ENCODE measurements at places on chromosomes 5 and 9. TPM values are rescaled to one million over a fixed set of nuclear protein-coding genes. Genes with fewer than 3 reads are reported as not detected.

GRCh38 chr5:78326930-78327329, 32.4 kb upstream of the AP3B1 start:
- no peak for DNase-seq

- DNase-seq, result no peak
Observed at GRCh38 chr9:115263371-115264075, 145.6 kb upstream of the TNC start.

DNA sequence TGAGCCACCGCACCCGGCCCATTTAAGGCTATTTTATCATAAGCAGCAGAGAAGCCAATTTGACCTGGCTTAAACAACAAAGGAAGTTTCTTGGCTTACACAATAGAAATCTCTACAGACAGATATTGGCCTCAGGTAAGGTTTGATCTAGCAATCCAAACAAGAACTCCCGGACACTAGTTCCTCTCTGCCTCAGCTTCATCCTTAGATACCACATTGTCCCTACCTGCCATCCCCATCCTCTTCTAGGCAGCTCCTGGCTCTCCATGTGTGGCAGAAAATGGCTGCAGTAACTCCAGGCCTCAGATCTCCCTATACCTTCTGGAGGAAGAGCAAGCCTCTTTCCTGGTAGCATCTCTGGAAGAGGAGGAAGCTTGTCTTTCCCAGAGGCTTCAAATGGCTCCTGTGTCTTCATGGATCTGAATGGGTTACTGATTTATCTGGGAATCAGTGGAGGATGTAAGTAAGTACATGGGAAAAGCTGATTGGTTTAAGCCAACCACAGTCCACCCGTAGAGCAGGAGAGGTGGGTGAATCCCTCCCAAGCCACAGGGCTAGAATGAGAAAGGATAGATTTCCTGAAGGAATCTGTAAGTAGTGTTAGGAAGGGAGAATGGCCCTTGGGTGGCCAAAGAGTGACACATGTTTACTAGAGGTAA, 26.7 kb upstream of the AOPEP start:
- DNase-seq, result no peak

GRCh38 chr5:107670087-107670931, 428 bp downstream of the EFNA5 start:
- no peak for DNase-seq

DNA sequence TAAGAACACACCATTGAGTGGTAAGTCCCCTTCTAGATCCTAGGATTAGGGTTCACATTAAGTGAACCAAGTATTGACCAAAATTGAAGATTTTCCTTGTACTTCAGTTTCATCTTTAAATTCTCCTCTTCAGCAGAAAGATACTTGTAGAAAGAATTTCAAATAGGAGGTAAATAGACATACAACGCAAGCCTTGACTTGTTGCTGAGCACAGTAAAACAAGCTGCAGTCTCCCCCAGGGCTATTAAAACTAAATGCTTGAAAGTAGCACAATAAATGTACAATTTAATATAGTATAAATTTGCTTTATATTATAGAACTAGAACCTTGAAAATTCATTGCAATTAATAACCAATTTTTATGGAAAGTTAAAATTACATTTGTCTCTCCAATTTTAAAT, 170.1 kb upstream of the TARS1 start:
- DNase-seq, result no peak

DNA sequence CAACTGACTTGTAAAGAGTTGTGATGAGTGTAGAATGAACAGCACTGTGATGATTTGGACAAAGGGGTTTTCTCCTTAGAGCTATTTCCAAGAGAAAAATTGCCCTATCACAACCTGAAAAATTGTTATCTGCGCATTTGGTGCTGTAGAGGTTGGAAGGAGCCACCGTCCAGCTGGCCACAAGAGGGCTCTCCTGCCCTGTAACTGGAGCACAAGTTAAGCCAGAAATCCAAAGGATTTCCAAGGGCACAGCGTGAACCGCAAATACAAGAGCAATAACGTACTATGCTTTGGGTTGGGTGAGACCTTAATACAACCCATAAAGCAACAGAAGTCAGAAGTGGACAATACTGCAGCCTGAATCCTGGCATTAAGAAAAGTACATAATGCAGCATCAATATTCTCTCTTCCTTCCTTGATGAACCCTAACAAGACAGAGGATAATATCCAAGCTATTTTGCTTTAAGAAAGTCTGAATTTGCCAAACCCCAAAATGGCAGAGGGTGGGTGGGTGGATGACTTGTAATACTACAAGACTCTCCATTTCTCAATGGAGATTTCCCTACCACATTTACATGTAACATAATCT, 56.8 kb upstream of the SMIM32 start:
- no peak for DNase-seq

DNA sequence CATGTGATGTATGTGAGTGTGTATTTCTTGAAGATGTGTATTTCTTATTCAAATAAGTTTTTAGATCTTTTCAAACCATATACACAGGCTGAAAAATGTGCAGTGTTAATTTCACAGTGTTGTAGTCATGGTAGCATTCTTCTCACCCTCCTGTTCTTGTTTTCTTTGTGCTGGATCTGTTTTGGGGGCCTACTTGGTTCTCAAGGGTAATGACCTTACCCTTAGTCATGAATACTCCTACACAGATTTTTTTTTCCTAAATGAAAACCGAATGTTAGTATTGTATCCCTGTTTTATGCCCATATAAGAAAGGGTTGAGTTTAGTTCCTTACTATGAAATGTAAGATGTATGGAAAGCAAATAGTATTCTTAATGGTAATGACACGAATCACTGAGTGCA, 88.0 kb downstream of the SLC44A1 start:
- no peak for DNase-seq

Gene CDH6
- not detected for polyA plus RNA-seq

GRCh38 chr9:17509701-17510100, 69.2 kb upstream of the SH3GL2 start:
- no peak for DNase-seq

DNA sequence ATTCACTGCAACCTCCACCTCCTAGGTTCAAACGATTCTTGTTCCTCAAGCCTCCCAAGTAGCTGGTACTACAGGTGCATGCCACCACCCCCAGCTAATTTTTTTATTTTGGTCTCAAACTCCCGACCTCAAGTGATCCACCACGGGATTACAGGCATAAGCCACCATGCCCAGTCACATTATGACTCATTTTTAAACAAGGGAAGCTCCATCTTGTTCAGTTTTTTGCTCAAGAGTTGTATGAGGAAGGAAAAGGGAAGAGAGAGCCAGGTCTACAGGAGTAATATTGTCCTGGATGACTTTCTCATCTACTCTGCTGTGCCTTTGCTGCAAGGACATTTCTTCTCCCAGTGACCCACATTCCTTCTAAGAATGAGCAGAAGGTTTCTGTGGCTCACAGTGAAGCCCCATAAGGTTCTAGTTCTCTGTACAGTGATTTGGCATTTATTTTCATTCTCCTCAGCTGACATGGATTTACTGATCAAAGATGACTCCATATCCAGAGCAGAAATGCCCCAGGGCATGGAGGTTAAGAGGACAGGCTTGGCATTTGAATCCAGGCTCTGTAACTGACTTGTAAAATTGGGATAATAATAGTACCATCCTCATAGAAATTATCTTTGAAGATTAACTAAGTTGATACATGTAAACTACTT, 153.5 kb downstream of the CDH6 start:
- DNase-seq, result no peak

Gene CAVIN4
- polyA plus RNA-seq, result not detected

Gene HAND1
- polyA plus RNA-seq, result not detected

Gene CDC25C
- not detected for polyA plus RNA-seq

- no peak for DNase-seq
Observed at GRCh38 chr5:122921826-122922225, 76.4 kb downstream of the SNX24 start.

DNA sequence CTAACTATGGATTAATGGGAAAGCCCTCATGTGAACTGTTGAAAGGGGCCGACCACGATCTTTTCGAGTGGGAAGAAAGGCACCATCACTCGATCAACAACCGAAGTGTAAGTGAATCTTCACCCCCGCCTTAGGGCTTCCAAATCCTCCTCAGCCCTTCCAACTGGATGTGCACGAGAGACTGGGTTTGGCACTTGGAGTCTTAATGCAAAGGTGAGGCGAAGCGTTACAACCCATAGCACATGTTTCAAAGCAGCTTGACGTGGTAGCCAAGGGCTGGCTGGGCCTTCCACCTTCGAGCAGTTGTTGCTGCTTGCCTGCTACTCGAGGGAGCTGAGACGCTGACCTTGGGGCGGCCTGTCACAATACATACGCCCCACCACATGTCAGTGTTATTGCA, 5.7 kb upstream of the LCN9 start:
- no peak for DNase-seq

DNA sequence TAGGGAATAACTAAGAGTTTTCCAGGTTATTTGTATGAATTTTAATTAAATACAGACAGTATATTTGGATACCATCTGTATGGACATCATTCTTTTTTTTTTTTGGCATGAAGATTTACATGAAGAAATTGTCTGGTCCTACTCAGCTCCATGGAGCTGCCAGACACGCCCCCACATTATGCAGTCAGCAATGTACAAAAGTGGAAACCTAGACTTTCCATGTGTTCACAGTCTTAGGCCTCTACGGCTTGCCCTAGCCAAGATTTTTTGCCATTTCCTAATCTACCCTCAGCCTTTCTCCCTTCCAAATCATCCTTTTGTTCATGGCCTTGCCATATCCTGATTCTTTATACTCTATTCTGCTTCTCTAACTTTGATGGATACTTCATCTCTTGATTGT, 207.1 kb downstream of the SGCD start:
- no peak for DNase-seq

Gene PDE6A
- not detected for polyA plus RNA-seq

Gene NKD2
- not detected for polyA plus RNA-seq

Gene RASEF
- polyA plus RNA-seq, result not detected

GRCh38 chr9:98367371-98367900, 112.0 kb upstream of the TBC1D2 start:
- DNase-seq, result no peak

GRCh38 chr9:7346144-7346543, 453.4 kb downstream of the DMAC1 start:
- no peak for DNase-seq

- DNase-seq, result peak; percentile 66
Observed at GRCh38 chr9:134641173-134641989, at the start of gene COL5A1. TSS of gene COL5A1 (plus strand) at chr9:134641803. CDS start at chr9:134642188, 385 bp downstream.

GRCh38 chr5:3365501-3366215, 230.0 kb upstream of the IRX1 start:
- no peak for DNase-seq

GRCh38 chr5:126069329-126069728, 353.9 kb upstream of the GRAMD2B start:
- no peak for DNase-seq

Gene S1PR3
- not detected for polyA plus RNA-seq

DNA sequence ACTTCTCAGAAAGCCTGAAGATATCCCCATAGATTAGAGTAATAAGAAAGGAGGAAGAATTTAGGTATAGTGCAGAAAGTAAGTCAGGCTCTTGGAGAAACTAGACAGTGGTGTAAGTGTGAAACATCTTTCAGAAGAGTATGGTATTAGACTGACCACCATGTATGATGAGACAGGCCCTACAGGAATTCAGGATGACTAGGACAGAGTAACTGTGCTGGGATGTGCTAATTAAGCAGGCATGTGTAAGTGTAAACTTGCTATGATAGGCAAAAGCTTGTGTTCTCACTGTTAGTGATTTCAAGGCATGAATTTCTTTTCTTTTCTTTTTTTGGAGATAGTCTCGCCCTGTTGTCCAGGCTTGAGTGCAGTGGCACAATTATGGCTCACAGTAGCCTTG, 70.8 kb downstream of the RAB24 start:
- no peak for DNase-seq

- no peak for DNase-seq
Observed at GRCh38 chr5:136190904-136191303, 2.1 kb downstream of the SMIM32 start.

GRCh38 chr9:119441338-119441737, 72.1 kb upstream of the BRINP1 start:
- no peak for DNase-seq

Gene GABRP
- polyA plus RNA-seq, result not detected

DNA sequence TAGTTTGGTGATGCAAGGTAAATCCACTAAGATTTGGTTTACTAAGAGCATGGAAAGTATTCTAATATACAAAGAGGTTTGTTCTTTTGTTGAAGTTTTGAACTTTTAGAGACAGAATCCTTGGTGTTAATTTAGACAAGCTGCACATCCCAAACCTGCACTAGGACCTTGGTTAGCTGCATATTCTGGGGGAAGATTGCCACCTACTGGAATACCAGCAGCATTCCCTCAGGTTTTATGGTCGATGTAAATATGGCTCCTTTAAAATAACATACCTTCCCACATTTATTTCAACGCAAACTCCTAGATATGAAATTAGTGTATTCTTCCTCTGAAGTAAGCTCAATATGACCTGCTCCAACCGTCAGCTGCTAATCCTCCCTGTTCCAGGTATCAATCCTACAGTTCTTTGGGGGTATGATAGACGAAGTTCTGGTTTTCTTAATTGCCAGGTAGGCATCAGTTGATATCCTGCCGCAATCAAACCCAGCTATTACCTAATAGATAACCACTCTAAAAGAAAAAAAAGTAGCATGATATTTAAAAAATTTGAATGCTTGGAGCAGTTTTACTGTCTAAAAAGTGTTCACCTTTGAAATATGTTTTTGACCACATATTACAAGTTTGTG, 624.1 kb downstream of the ISL1 start:
- DNase-seq, result no peak

DNA sequence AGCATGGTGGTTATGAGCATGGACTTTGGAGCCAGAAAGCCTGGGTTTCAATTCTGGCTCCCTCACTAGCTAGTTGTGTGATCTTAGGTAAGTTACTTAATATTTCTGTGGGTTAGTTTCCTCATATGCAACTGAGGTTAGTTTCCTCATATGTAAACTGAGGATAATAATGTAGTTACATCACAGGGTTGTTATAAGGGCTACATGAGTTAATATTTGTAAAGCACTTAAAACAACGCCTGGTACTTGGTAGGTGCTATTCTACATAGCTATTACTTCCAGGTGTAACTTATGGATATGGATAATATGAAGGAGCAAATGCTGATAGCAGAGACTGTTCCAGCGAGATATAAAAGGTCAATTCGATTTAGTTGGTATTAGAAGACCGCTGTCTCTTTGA, 69.4 kb upstream of the POU5F2 start:
- no peak for DNase-seq

- no peak for DNase-seq
Observed at GRCh38 chr5:152465140-152465539, 60.1 kb upstream of the NMUR2 start.

GRCh38 chr5:33692980-33693379, 198.8 kb downstream of the ADAMTS12 start:
- no peak for DNase-seq

GRCh38 chr5:77844373-77844622, 68.2 kb upstream of the TBCA start:
- DNase-seq, result no peak

DNA sequence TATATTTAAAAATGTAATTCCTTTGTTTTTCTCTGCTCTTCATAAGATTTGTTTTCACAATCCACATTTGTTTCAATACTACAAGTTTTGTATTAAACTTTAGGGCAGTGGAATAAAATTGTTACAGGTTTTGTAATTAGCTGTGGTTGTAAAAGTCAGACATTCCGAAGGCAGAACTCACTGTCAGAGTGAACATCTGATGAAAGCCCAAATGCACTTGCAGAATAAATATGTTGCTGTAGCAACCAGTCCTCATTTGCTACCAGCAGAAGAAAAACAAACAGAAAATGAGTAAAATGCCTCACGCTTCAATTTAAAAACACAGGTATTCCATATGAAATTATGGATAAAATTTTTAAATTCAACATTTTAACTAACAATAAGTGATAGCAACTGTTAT, 740.1 kb upstream of the FAM174A start:
- DNase-seq, result no peak

Gene PCDHA4
- polyA plus RNA-seq, result not detected

All from CD8-positive, alpha-beta memory T cell (primary cell).